RCC 7860 (cell line): ENCODE measurements at places on chromosomes 1 and 21.

DNA sequence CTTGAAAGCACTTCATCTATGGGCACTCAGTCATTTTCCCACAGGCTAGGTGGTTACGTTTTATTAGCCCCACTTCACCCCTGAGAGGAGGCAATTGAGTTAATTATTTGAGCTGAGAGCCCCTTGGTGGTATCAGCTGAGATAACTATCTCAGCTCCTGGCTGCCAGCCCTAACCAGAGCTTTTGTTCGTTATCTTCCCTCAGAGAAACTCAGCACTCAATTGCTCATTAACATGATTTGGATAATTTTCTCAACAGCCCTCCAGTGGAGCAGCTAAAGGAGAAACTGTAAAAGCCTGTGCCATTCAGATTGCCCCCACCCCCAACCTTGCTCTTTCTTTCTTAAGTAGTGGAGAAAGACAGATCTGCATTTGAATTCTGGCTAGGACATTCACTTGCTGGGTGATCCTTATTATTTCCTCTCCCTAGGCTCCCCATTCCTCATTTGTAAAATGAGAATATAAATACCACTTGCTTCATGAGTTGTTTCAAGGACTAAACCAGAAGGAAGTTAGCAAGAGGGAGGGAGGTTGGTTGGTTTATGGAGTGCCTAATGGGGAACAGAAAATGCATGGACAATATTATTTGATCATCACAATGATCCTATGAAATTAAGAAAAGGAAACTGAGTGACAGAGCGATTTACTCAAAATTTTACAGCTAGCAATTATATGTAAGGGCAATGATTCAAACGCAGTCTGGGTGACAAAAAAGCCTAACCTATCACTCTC lies 218.7 kb upstream of the FGGY start:
- DNase-seq: no peak

GRCh38 chr21:25811186-25811585 lies 76.4 kb downstream of the GABPA start:
- no peak for DNase-seq

GRCh38 chr1:1069711-1070676 lies 4.1 kb downstream of the RNF223 start:
- DNase-seq: peak; percentile 64

DNA sequence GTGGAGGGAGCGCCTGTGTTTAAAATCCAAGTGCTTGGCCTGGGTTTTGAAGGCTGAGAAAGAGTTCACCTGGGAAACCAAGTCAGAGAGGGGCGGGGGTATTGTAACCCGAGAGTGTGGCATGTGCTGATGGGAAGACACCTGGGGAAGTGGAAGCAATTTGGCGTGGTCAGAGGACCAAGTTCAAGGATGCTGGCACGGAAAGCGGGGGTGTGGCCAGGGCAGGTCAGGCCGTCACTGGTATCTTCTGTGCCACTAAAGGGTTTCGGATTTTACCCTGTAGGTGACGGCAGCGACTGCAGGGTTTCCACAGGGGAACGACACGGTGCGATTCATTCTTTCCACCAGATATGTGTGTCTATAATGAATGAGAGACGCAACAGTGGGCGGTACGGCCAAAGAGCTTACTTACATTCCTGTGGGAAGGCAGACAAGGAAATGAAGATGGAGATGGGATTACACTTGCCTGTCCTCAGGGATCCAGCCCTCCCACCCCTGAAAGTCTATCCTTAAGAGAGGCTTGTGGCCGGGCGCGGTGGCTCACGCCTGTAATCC lies 31.3 kb downstream of the CA6 start:
- no peak for DNase-seq

DNA sequence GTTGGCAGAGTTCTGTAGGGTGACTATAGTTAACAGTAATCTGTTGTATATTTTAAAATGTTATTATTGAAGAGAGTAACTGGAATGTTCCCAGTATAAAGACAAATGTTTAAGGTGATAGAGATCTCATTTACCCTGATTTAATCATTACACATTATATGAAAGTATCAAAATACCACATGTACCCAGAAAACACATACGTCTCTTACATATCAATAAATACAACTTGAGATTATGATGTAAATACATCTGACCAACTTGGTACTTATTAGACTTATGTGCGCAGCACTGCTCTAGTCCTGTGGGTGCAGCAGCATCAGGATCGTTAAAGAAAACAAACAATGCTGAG lies 670 bp upstream of the PARK7 start:
- no peak for DNase-seq

DNA sequence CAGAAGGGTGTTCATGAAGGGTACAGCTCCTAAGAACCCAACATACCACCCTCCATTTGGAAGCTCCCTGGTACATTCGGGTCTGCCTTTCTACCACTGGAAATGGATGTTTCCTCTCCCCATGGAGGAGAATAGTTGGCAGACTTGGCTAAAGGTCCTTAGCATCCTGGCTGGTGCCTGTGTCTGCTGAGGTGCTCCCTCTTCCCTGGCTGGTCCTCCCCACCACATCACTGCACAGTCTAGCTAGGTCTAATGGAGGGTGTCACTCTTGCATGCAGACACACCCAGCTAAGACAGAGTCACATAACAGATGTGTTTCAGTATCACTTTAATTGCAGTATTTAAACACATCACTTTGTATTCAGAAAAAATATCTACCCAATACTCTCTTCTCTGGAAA lies 24.7 kb downstream of the CD34 start:
- no peak for DNase-seq

- DNase-seq: no peak
Observed at GRCh38 chr1:65289449-65289848, 19.9 kb upstream of the DNAJC6 start.

GRCh38 chr21:43364851-43365424 lies 62.0 kb downstream of the SIK1 start:
- no peak for DNase-seq

GRCh38 chr1:225662155-225662554 lies 9.2 kb upstream of the ENAH start:
- no peak for DNase-seq

DNA sequence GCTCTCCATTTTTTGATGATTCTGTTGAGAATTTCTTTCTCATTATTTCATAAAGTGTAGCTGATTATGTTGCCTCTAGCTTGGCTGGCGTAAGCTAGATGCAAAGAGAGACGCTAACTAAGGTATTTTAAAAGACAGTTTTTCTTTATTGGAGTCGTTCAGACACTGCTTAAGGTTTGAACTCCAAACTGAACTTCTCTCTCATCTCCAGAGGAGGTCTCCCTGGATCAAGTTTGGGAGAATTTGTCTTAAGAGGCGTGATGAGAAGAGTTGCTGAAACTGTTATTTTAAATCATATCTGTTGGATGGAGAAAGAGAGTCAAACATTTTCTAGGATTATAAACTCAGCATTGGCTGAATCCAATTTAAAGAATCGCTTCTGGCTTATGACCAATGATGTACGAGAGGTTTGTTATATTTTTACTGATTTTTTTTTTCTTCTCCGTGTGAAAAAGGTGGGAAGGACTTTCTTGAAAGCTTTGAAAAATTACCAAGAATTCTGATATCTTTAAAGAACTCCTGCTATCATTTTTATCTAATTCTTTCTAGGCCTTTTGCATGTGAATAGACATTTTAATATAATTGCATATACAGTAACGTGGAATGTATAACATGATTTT lies 34.0 kb downstream of the MAP3K7CL start:
- peak; percentile 57 for DNase-seq

DNA sequence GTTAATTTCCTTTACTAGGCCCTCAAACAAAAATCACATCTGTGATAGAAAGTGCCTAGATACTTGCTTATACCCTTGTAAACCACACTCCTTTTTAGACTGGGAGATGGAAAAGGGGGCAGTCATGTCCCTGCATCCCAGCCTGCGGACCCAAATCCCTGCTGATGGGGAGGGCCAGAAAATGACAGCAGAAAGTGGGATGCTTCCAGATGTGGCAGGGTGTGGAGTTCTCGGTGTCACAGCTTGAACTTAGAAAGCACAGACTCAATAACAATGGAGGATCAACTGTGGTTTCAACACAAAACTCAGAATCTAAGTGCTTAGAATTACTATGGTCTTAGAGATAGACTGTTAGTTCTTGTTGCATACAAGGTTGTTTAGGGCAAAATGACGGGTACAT lies 95.6 kb upstream of the F3 start:
- DNase-seq: no peak

- no peak for DNase-seq
Observed at GRCh38 chr1:53592521-53592982, 133.4 kb downstream of the DMRTB1 start.

GRCh38 chr1:219138747-219139146 lies 34.9 kb upstream of the LYPLAL1 start:
- no peak for DNase-seq

GRCh38 chr1:55870106-55870505 lies 654.9 kb upstream of the USP24 start:
- no peak for DNase-seq
